Aorta (tissue), 5 donors: ENCODE measurements at places on chromosomes 11 and 22.

- DNase-seq: no peak
Observed at GRCh38 chr11:20177136-20177535, 16.9 kb upstream of the DBX1 start.

DNA sequence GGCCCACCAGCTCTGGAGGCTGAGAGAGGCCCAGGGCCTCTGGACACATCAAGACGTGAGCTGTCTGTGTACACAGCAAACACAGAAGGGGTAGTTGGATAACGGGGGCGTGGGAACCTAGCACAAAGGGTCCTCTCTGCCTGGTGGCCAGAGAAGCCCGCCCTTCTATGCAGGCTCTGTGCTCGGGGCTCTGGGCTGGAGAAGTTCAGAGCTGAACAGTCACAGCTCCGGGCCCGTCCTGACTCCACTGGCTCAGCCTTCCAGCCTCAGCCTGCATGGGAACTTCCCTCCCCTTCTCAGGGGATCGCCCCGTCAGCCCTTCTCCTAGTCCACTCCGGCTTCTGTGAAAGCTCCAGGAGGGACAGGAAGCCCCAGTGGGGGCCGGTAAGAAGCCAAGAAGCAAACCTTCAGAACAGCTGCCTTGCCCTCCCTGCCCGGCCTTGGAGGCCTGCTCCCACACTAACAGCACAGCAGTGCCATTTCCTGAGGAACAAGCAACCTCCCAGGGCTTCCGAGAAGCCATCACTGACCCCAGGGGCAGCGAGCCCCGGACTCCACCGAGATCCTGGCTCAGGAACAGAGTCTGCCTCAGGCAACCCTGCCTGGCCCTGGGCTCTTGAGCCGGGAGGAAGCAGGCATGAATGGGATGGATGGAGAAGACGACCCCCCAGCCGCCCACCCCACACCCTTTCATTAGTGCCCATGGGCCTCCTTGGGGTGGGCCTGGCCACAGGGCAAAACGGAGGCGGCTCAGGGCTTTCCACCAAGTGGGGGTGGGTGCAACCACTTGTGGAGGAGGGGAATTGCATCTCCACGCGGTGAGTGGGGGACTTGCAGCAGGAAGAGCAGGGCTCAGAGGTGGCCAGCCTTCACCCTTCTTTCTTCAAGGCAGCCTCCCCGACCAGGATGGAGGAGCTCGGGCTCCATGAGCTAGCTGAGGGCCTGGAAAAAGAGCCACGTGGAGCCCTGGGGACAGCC is 119.8 kb downstream of the ST3GAL4 start:
- no peak for DNase-seq

DNA sequence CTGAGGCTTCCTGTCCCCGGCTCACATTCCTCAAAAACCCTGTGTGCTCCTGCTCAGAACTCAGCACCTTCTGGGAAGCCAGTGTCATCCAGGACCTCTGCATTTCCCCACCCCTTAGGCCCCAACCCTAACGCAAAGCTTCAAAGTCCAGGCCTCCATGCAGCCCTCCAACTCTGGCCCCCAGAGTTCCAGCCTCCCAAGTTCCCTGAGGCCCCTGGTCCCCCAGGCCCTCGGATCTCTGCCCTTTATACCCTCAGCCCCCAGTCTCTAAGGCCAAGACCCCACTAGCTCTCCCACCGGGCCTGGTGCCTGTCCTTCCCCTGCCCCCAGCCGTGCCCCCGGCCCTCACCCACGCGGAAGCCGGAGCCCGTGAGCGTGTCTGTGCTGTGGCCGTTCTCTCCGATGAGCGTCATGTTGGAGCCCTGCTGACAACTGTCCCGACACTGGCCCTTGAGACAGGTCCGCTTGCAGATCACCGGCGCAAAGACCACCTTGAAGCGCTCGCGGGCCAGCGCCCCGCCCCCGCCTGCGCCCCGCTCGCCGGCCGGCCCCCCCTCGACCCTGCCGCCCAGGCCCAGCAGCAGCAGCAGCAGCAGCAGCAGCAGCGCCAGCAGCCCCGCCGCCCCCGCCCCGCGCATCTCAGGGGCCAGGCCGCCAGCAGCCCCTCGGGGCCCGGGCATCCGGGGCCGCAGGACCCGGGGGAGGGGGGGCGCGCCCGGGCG is 718 bp downstream of the LTBP3 start:
- DNase-seq: no peak

DNA sequence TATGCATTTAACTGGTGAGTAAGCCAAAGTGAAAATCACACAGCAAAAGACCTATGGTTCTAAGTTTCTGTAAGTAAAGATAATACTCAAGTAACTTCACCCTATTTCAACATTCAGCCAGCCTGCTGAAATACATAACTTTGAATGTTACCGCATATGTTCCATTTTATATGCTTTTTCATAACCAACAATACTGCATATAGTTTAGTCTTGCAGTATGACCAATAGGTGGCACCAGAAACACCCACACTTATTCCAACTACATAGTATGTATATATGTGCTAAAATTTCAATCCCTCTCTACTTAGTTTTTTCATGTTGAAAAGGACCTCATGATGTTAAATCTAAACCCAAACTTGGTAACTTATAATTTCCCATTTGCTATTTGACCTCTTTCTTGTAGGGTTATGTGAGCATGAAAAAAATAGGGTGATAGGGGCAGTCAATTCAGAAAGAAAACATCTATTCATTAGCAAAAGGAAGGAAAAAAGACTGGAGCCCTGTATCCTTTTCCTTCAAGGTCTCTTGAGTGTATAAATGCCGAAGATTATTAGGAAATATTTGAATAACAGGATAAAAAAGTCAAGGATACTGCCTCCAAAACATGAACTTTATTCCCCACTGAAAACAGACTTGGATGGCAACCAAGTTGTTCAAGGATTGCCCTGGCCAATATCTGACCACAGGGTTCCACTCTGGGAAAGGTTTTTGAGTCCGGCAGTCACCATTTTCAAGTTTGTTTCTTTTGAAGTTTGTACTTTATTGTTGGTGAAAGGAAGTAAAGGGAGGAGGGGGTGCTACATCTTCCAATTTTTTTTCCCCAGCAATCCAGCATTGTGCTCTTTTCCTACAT is 23.8 kb upstream of the FZD4 start:
- DNase-seq: no peak

- DNase-seq: no peak
Observed at GRCh38 chr22:16801571-16801970, 23.6 kb downstream of the XKR3 start.

- DNase-seq: no peak
Observed at GRCh38 chr11:15865212-15865987, 490.9 kb downstream of the SOX6 start.

DNA sequence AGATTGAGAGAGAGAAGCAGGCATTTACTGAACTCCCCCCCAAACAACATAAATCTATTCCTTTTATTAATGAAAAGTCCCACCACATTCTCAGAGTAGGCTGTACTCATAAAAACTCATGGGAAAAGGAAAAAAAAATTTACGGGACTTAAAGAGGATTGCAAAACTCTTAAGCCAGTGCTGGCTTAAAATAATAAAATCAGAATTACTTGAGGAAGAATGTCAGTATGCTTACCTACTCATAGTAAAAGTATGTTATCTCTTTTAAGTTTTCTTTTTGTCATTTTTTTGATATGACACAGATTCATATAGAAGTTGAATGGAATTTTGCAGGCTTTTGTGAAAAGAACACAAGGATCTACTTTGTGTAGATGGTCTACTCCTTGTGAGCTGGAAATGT is 126.3 kb downstream of the LUZP2 start:
- DNase-seq: no peak

DNA sequence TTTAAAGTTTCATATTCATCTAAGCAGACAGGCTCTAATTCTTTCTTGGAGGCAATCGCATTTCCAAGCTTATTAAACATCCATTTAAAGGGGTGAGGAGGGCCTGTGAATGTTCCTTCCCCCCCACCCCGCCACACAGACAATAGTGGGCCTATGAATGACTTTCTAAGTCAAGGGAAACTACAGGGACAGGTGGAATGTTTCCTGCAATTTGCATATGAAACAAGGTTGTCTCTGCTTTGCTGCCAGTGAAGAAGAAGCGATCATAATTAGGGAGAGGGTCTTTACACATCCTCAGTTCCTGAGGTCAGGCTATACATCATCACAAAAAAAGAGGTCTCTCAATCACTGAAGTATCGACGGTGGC is 127.9 kb upstream of the OPCML start:
- DNase-seq: no peak

- DNase-seq: no peak
Observed at GRCh38 chr11:6757373-6757967, 14.3 kb downstream of the OR2AG2 start.

- no peak for DNase-seq
Observed at GRCh38 chr22:23685205-23685784, 5.5 kb upstream of the RGL4 start.

GRCh38 chr11:44621140-44621681 is 55.7 kb downstream of the CD82 start:
- peak; percentile 95 for DNase-seq

- no peak for DNase-seq
Observed at GRCh38 chr11:35133656-35134055, 5.3 kb upstream of the CD44 start.
